ENCODE measurements at places on chromosomes 12 and 14. TPM values are rescaled to one million over a fixed set of nuclear protein-coding genes. Genes with fewer than 3 reads are reported as not detected.

DNA sequence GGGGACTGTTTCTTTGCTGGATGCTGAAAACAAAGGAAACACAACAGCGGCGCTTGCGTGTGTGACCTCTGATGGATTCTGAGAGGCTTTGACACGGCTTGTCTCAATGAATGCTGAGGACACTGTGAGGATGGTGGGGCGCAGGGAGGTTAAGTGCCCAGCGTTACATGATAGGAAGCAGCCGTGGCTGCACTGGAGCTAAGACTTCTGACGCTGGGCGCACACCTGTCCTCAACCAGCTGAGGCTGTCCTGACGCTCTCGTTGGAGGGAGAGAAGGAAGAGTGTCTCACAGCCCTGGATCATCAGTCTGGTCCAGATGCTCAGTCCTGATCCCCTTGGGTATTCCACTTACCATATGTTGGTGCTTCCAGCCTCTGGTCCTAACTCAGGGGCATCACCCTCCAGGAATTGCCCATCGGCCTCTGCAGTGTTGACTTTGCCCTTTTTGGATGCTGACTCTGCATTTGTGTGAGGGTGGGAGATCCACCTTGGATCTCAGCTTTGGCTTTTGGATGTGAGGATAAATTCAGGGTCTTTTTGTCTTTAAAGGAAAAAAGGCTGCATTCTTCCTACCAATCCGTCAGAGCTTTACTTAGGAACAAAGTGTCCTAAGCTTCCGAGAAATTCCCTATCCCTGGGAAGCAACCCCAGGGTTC is 125.2 kb downstream of the ZNF664 start:
- DNase-seq, result no peak

GRCh38 chr14:80629606-80630005 is 311.9 kb downstream of the CEP128 start:
- no peak for DNase-seq

- no peak for DNase-seq
Observed at GRCh38 chr14:81177225-81177624, 43.5 kb downstream of the GTF2A1 start.

DNA sequence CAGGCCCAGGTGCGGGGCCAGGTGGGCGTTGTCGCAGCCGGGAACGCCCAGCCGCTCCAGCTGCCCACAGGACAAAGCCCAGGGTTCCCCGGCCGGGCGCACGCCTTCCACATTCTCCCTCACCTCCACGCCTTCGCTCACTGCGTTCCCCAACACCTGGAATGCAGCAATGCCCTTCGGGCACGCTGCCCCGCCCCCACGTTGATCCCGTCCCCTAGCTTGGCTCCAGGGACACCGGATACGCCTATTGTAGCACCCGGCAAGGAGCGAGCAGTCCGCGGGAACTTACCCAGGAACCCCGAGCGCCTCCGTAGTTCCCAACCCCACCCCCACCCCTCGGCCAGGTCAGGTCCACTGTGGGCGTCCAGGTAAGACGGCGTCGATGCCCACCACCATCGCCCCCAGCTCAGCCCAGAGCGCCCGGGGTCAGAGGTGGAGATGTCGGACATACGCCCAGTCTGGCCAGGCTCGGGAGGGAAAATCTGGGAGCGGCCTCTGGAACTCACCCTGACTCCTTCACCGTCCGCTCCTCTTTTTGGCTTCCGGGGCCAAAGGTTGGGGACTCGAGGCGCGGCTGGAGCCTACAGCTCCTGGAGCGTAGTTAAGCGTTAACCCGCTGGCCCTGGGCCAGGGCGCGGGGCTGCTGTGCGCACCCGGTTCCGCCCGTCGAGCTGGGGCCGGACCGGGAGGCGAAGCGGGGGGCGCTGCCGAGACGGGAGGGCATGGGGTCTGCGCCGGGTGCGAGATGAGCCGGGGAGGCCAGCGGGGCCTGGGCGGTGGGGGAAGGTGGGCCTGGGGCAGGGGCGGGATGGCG is 594 bp upstream of the CEP170B start:
- no peak for DNase-seq

GRCh38 chr12:64181430-64182291 is 40.4 kb downstream of the KICS2 start:
- no peak for DNase-seq

DNA sequence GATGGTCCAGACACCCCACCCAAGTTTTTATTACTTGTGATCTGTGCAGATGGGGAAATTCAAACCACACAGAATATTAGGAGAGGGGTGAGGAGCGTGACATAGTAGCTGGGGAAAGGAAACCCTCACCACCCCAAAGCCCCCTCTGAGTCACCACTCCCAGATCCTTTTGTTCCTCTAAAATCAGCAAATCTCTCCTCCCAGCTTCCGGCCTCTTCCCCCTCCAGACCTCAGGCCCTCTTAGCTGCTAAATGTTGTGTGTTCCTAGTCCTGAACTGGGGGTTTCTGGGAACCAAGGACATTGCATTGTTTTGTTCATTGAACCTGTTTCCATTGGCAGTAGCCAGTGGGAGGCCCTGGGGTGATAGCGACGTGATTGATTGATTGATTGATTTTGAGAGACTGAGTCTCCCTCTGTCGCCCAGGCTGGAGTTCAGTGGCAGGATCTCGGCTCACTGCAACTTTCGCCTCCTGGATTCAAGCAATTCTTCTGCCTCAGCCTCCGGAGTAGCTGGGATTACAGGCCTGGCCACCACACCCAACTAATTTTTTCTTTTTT is 5.9 kb upstream of the ORAI1 start:
- no peak for DNase-seq

Gene ADAMTS20
- not detected for total RNA-seq

Gene POTEG
- not detected for total RNA-seq
